Hair follicle dermal papilla cell (primary cell): ENCODE measurements at places on chromosomes 7 and 10. TPM values are rescaled to one million over a fixed set of nuclear protein-coding genes. Genes with fewer than 3 reads are reported as not detected.

Gene TYW1B
- total RNA-seq, result 3.4 and 6.5 TPM in 2 replicates

Gene CYP26C1
- total RNA-seq, result under 0.01 and 0.16 TPM in 2 replicates

Gene LHFPL3
- total RNA-seq, result not detected in 2 replicates

Gene C7orf33
- total RNA-seq, result not detected in 2 replicates

Gene TRIL
- 11.8 and 17.7 TPM in 2 replicates for total RNA-seq

Gene SPDYE11
- total RNA-seq, result not detected in 2 replicates

Gene CCDC6
- 38.7 and 44.3 TPM in 2 replicates for total RNA-seq

Gene CALHM1
- not detected in 2 replicates for total RNA-seq

Gene CPED1
- total RNA-seq, result 105 and 124 TPM in 2 replicates

Gene LRRC27
- total RNA-seq, result 18.8 and 19.8 TPM in 2 replicates

Gene WIPF3
- not detected in 2 replicates for total RNA-seq

Gene CDK14
- 35.3 and 45.1 TPM in 2 replicates for total RNA-seq

Gene SUV39H2
- 6.8 and 8.6 TPM in 2 replicates for total RNA-seq

Gene SLC26A4
- 0.16 and 0.24 TPM in 2 replicates for total RNA-seq

Gene SLIT1
- 0.32 TPM in 1 of 2 replicates, not detected in the other for total RNA-seq

Gene CPXM2
- total RNA-seq, result 16.8 and 30.5 TPM in 2 replicates

Gene PLXDC2
- 3.0 and 6.7 TPM in 2 replicates for total RNA-seq

Gene SUMF2
- 218 and 232 TPM in 2 replicates for total RNA-seq

Gene LBX1
- not detected in 2 replicates for total RNA-seq

Gene OR2A12
- not detected in 2 replicates for total RNA-seq

Gene EPO
- total RNA-seq, result not detected in 2 replicates

Gene SP8
- total RNA-seq, result not detected in 2 replicates

Gene TAS2R5
- 0.24 and 1.6 TPM in 2 replicates for total RNA-seq

Gene CDH23
- 0.24 and 0.49 TPM in 2 replicates for total RNA-seq

Gene ABCB4
- 10.4 and 23.5 TPM in 2 replicates for total RNA-seq

Gene CALCR
- total RNA-seq, result not detected in 2 replicates

Gene TSPAN13
- total RNA-seq, result 1.1 and 2.4 TPM in 2 replicates

Gene COBL
- total RNA-seq, result not detected in 2 replicates

Gene RAB19
- not detected in 2 replicates for total RNA-seq

Gene GATA3
- total RNA-seq, result not detected in 2 replicates

Gene PNLIP
- total RNA-seq, result not detected in 2 replicates

Gene TMEM139
- total RNA-seq, result not detected in 2 replicates

Gene MUC12
- total RNA-seq, result under 0.01 TPM in 1 of 2 replicates, not detected in the other

Gene OR2A1
- total RNA-seq, result 0.12 and 0.16 TPM in 2 replicates

Gene FAM25C
- not detected in 2 replicates for total RNA-seq

Gene HIP1
- 22.5 and 25.2 TPM in 2 replicates for total RNA-seq
